Fibroblast of lung (primary cell): ENCODE measurements at places on chromosomes 1 and 21. TPM values are rescaled to one million over a fixed set of nuclear protein-coding genes. Genes with fewer than 3 reads are reported as not detected.

The RRP1B gene
- 11.7 and 17.7 TPM in 2 replicates for polyA plus RNA-seq

The ECM1 gene
- 108 and 137 TPM in 2 replicates for polyA plus RNA-seq

The TOR3A gene
- 24.0 and 24.1 TPM in 2 replicates for polyA plus RNA-seq

The SEC22B gene
- 52.7 and 71.3 TPM in 2 replicates for polyA plus RNA-seq

The OR2L8 gene
- not detected in 2 replicates for polyA plus RNA-seq

The OR2M3 gene
- polyA plus RNA-seq, result 0.02 TPM in 1 of 2 replicates, not detected in the other

GRCh38 chr1:62530516-62531154 is 66.7 kb upstream of the ANGPTL3 start:
- DNase-seq, result peak; percentile 32

- DNase-seq, result no peak
Measured at GRCh38 chr21:38314558-38314957, 57.8 kb downstream of the KCNJ15 start.

- DNase-seq, result peak; percentile 27
Measured at GRCh38 chr1:224080115-224080774, 33.7 kb upstream of the FBXO28 start.

- peak; percentile 92 for DNase-seq
Measured at GRCh38 chr1:93804412-93804811, 74.6 kb downstream of the DNTTIP2 start.

DNA sequence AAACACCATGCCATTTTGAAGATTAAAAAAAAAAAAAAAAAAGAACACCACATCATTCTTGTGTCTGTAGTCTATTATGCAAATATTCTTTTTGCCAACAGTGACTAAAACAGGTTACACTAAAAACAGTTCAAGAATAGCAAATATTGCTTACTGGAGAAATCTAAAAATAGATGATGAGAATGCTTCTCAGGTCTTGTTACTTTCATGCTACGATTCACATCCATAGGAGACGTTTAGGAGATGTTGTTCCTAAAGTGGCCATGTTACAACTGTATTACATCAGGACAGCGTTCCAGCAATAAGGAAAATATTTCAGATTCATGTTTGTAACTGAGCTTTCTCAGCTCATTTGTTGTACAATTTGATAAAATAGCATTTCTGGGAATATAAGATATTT is 32.3 kb downstream of the RAB3GAP2 start:
- DNase-seq, result peak; percentile 25

GRCh38 chr1:67372136-67372535 is 58.1 kb downstream of the SERBP1 start:
- DNase-seq, result peak; percentile 25

DNA sequence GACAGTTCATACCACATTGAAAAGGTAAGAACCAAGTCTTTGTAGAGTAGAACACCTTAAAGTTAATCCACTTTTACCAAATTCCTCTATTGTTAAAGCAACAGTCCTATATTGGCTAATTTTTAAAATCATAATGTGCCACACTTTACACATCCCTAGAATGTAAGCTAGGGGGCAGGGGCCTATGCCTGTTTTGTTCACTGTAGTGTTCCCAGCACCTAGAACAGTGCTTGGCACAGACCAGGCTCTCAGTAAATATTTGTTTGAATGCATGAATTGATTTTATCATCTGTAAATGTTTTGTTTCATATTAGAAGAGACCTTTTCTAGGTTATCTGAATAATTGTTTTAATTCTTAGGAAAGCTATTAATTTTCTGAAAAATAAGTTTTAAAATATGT is 9.1 kb downstream of the SMAP2 start:
- DNase-seq, result no peak

GRCh38 chr1:196960854-196961253 is 16.5 kb upstream of the CFHR5 start:
- DNase-seq, result no peak

- DNase-seq, result no peak
Measured at GRCh38 chr21:35412231-35412630, 363.1 kb upstream of the RUNX1 start.

DNA sequence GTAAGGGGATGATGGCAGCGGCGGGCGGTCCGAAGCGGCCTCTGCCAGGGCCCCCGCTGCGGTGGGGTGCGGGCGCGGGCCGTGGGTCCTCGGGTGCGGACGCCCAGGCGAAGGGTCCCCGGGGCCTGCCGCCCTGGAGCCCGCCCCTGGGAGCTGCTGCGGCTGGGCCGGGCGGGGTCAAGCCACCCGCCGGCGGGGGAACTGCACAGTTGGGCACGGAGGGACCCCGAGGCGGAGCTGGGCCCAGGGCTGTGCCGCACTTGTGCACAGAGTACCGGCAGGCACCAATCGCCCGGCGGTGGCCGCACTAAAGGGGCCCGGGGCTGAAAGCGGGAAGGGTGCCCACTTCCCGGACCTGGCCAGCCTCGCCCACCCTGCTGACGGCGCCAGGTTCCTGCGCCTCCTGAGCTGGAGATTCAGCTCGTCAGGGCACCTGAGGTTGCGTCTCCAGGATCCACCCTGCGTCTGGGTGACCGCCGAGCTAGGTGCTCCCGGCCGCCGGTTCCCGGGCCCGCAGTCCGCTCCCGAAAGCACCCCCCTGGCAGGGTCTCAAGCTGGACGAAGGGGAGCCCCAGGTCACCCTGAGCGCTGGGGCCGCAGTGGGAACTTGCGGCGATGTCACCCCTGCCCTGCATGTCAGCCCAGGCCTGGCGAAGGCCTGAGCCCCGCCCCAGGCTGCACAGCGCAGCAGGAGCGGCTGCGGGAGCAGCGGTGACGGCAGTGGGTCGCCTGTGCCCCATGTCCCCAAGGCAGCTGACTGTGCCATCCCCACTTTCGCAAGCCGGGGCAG is 56.7 kb upstream of the ETV3 start:
- DNase-seq, result no peak

DNA sequence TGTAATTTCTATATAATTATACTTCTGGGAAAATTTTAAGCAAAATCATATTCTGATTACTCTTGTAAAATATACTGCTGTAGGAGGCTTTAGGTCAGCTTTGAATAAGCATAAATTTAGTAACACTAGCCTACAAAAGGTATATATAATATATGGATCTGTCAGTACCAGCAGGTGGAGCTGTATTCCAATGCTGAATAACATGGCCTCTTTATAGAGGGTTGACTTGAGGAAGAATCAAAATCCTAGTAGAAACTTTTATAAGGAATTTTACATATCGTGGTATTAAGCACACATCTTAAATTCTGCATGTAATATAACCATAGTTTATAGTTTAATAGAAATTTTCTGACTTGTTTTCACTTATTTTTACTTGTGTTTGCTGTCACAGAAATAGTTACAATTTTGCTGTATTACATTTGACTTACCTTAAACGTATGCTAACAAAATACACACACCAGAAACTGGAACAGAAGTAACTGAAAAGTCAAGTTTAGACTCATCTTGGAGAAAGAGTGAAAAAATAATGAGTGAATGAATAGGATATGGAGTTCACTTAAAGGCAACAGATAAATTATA is 79.3 kb downstream of the HMCN1 start:
- DNase-seq, result peak; percentile 56
